ENCODE measurements at places on chromosomes 16 and 17. TPM values are rescaled to one million over a fixed set of nuclear protein-coding genes. Genes with fewer than 3 reads are reported as not detected.

DNA sequence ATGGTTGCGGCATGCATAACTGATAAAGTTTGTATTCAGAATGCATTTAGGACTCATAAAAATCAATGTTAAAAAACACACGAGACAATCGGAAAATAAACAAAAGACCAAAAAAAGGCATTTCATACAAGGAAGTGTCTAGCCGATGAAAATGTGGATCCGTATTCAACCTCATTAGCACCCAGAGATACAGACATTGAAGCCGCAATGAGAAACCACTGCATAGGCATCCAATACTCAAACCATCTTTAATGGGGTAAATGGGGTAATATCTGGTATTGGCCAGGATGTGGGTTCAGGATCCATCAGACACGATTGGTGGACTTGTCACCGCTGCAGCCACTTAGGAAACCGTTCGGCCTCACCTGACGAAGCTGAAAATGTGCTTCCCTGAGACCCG lies 47.4 kb upstream of the ENPP7 start:
- no peak for DNase-seq

DNA sequence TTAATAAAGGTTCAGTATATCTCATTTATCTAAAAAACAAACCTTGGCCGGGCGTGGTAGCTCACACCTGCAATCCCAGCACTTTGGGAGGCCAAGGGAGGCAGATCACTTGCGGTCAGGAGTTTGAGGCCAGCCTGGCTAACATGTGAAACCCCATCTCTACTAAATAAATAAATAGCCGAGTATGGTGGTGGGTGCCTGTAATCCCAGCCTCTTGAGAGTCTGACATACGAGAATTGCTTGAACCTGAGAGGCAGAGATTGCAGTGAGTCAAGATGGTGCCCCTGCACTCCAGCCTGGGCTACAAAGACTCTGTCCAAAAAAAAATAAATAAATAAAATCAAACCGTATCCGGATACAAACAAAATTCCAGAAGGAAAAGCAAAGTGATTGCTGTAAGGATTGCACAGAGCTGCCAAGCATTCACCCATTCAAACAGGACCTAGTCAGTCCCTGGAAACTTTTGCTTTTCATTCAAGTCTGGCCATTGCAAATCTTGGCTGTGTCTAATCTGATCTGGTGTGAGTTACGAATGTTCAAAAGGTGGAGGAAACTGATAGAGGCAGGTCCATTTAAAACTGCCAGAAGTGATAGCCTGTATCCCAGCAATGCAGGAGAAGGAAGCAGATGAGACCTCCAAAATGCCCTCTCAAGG lies 102.5 kb upstream of the CLEC3A start:
- no peak for DNase-seq

The PRR35 gene
- total RNA-seq = not detected

The C17orf113 gene
- 2.2 TPM for total RNA-seq

All from neural progenitor cell (in vitro differentiated cells).